ENCODE measurements at places on chromosomes 4 and X.

GRCh38 chr4:55866290-55866907 lies 13.0 kb downstream of the EXOC1 start:
- DNase-seq, result no peak

GRCh38 chrX:140141444-140142029 lies 176.2 kb upstream of the CXorf66 start:
- peak; percentile 9 for DNase-seq

DNA sequence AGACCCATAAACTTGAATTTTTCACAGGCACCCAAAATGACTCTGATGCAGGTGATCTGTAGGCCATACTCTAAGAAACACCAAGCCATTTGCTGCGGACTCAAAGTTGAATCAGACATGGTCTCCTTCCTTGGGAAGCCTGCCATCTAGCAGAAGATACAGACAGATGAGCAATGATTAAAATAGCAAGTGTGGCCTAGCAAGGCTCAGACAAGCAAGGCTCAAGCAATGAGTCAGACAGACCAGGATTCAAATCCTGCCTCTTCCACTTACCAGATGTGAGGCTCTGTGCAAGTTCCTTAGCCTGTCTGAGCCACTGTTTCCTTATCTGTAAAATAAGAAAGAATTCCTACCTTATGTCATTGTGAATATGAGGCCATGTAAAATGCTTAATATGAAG lies 2.3 kb downstream of the CCDC149 start:
- no peak for DNase-seq

- DNase-seq, result no peak
Measured at GRCh38 chr4:86223472-86223871, 136.4 kb downstream of the MAPK10 start.

- DNase-seq, result no peak
Measured at GRCh38 chrX:7139202-7140081, 8.1 kb upstream of the STS start.

GRCh38 chrX:40098264-40099054 lies 701 bp upstream of the BCOR start:
- no peak for DNase-seq

DNA sequence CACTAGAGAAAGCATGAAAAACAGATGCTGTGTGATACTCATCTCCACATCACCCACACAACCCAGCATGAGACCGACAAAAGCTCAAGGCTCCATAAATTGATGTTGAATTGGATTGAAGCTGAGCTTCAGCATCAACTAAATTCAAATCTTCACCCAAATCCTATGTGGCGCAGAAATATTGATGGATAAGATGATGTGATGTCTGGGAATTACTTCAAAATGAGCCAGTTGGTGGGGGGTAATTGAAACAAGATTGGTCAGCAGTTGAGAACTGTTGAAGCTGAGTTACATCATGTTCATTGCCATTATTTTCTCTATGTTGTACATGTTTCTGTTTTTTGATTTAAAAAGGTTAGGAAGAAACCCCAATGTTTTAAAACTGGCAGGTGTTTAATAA lies 166.5 kb upstream of the STS start:
- no peak for DNase-seq

GRCh38 chrX:121013897-121014455 lies 28.4 kb upstream of the CT47A1 start:
- no peak for DNase-seq

DNA sequence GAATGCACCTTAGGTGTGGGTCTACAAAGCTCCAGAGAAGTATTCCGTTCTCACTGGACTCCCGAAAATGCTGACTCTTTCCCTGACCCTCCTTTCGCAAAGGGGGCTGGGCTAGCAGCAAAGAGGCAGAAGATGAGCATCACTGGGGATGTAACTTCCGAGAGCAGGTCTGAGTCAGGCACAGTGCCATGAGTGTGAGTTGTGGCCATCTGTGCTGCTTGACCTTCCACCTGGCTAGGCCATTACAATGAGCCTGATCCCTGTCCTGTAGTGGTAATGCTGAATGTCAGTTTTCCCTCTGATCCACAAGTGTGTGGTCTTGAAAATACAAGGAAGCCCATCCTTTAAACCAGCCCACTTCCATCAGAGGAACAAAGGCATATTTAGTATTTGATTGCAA lies 479.4 kb downstream of the AFF2 start:
- no peak for DNase-seq

DNA sequence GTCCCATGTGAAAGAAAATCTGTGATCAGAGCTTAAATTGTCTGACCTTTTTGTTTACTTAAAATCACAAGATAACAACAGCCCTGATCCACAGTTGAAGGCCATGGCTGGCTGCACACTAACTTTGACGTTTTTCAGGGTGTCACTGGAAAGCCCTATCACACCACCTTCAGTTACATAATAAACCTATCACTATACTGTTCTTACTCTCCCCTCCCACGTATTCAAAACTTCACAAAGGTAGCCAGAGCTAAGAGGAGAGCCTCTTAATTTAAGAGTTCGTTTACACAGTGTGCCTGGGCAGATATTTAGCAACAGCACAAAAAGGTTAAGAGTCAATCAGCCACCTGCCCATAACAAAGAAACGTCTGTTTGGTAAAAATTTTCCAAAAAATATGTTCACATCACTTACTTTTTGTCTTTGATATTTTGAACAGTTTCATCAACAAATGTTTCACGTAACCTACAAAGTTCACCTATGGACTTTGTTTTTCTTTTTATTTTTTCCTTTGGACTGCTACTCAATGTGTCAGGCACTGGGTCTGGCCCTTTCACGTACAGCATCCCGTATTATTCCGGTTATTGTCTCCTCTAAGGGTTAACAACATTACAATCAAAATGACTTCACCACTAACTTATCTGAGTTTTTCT lies 25.0 kb downstream of the RFC1 start:
- no peak for DNase-seq

DNA sequence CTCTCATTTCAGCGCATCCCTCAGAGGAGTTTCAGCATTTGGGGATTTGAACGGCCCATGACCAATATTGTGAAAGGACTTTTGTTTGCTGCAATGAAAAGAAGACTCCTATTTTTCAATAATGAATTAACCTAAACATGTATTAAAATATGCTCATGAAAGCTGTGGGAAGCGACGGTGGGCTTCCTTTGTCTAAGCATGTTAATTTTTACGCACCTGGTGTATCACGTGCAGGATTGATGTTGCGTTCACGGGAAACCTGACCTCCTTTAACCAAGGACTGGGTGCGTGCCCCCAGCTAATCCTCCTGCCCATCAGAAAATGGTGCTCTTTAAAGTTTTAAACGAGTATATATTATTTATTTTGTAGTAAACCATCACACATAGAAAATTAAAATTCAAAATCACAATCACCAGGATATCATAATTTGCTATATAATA lies 590 bp upstream of the CCDC110 start:
- DNase-seq, result no peak

DNA sequence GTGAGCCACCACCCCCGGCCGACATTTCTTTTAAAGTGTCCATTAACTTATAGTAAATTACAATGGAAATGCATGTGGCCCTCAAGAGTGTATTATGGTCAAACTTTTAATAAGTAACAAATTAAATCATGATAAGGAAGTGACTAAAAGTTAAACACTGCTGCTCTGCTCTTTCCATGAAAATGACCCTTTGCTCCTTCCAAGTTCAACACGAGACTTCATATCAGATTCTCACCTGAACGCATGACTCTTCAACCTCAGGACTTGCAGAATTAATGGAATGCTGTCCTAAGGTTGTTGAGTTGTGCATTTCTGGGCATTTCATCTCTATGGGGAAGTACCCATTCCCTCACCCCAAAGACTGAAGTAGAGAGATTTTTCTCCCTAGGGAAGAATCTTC lies 27.1 kb downstream of the AWAT2 start:
- DNase-seq, result no peak

GRCh38 chrX:13022926-13023325 lies 21.5 kb downstream of the FAM9C start:
- DNase-seq, result no peak

DNA sequence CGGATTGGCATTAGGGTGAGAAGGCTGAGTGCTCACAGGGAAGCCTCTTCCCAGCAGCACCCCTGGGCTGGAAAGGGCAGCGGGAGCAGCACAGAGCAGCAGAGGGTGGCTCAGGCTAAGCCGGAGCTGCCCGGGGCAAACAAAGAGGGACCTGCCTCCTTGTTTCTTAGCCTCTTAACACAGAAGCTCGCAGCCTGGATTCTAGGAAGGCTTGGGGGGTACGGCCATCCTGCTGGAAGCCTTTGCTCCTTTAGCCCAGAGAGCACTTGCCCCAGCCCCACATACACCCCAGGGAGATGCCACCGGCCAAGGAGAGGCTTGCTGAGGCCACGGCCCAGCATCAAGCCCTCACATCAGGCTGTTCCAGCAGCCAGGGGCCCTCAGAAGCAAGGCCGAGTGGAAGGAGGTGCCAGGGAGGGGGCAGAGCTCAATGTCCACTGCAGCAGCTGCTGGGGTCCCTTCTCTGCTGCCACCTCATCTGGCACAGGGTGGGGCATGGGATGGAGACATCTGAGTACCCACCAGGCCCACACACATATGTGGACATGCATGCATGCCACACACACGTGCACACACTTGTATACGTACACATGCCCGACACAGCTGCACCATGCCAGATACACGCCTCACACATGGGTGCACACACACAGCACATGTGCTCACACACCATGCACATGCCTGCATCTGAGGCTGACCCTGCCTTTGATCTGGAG lies 20.3 kb upstream of the SPON2 start:
- DNase-seq, result no peak

- DNase-seq, result no peak
Measured at GRCh38 chr4:11805842-11806241, 377.1 kb upstream of the HS3ST1 start.

DNA sequence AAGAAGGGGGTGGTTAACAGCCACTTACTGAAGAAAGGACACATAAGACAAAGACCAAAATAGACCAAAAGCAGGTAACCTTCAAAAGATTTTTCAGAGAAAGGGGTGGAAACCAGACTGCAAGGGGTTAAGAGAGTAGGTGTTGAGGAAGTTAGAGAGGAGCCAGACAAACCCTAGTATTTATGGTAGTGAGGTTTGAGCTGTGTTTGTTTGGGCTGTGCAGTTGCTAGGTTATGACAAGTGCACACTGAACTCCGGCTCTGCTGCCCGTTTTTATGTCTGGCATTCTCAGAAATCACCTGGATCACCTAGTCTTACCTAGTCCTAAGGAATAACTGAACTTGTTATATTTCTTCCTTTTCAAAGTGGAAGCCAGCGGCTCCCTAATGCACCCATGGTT lies 22.9 kb upstream of the G3BP2 start:
- DNase-seq, result peak; percentile 8

- no peak for DNase-seq
Measured at GRCh38 chr4:177128306-177128705, 181.4 kb upstream of the NEIL3 start.

DNA sequence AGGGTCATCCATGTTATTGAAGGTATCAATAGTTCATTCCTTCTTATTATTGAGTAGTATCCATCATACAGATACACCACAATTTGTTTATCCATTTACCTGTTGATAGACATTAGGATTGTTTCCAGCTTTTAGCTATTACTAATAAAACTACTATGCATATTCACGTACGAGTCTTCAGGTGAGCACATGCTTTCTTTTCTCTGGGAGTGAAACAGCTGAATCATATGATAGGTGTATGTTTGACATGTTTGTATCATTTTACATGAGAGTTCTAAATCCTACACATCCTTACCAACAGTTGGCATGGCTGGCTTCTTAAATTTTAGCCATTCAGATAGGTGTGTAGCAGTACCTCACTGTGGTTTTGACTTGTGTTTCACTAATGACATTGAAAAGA lies 556.6 kb upstream of the DIPK2B start:
- no peak for DNase-seq

- peak; percentile 47 for DNase-seq
Measured at GRCh38 chr4:40316782-40317635, 18.1 kb upstream of the CHRNA9 start.

DNA sequence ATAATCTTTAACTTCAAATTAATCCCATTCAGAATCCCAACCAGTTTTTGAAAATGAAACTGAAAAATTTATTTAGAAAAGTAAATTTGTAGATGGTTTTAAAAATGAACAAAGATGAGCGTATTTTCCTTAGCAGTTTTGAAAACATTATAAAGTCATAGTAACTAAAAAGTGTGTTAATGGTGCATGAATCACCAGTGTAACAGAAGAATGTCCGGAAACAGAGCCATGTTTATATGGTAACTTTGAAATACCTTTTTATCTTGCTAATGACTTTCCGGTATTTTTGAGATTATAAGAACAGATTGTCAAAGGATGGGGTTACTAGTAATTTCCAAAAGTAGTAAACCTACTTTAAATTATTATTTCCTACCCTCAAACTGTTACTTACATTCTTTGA lies 145.9 kb downstream of the IRS4 start:
- no peak for DNase-seq

DNA sequence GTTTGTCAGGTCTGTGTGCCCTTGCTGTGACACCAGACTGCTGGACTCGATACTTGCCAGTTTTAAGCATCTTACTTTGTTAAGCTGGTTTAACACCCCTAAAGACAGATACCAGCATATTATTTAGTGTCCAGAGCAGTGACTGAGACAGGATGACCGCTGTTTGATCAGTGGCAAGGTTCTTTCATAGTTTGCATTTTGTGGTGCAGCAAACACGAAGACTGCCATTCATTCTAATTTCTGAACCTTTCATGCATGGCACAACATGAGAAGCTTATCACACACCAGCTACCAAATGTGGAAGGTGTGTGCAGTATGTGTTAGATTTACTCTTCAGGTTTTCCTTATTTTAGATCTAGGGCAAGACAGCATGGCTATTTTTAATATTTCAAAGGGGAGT lies 28.2 kb downstream of the JADE1 start:
- no peak for DNase-seq

DNA sequence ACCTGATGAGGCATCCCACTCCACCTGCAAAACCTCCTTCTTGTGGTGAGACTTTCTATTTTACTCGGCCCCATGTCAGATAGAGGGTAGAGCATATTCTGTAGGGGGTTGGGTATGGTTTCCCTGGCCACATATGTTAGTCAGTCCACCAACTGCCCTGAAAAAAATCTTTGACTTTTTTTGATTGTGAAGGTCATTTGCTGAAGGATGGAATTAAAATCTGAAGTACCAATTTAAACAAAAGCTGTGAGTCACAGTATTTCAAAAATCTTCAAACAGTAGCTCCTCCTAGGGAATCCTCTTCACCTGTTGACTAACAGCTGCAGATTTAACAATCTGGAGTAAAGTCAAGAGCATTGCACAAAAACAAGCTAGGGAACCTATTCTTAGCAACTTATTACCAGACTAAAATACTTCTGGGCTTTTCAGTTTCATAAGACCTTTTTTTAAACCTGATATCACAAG lies 8.0 kb upstream of the CCDC110 start:
- no peak for DNase-seq

GRCh38 chrX:86981326-86981879 lies 536.2 kb upstream of the KLHL4 start:
- DNase-seq, result no peak

GRCh38 chr4:48484494-48485168 lies 1.5 kb downstream of the SLC10A4 start:
- DNase-seq, result no peak

- DNase-seq, result no peak
Measured at GRCh38 chrX:107626916-107627315, 1.4 kb upstream of the PRPS1 start.

DNA sequence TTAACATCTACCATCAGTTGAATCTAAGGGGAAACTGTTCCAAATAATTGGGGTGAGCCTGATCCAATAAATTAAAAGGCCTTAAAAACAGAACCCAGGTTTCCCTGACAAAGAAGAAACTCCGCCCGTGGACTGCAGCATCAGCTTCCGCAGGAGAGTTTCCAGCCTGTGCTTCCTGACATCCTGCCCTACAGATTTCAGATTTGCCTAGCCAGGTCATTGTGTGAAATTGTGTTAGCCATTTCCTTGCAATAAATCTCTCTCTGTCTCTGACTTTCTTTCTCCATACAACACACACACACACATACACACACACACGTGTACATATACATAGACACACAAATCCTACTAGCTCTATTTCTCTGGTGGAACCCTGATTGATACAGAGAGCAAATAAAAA lies 48.3 kb upstream of the LCORL start:
- DNase-seq, result no peak

Data from effector CD4-positive, alpha-beta T cell (primary cell).